Small intestine (tissue), 16 donors: ENCODE measurements at places on chromosomes 5 and 9.
A peak's percentile ranks its signal among the peaks of the same experiment; 100 is the strongest.

DNA sequence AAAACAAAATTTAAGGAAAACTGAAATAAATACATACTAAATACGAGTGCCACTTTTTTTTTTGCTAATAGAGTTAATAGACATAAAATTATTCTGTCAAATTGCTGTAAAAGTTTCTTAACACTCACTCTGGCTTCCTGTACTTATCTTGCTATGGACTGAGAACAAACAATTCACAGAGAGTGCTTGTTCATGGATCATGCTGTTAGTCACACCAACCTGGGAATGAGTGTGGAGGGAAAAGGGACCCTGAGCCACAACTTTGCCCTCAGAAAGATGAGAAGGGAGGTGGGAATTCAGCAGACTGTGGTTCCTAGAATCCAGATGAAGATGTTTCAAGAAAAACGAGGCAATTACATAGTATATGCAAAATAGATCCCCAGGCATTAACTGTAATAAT lies 246.9 kb downstream of the FBXL7 start:
- DNase-seq, result no peak

- DNase-seq, result no peak
Measured at GRCh38 chr9:78493166-78493742, 196.3 kb downstream of the PSAT1 start.

GRCh38 chr5:151101151-151101550 lies 20.3 kb upstream of the TNIP1 start:
- no peak for DNase-seq

GRCh38 chr5:4198461-4198860 lies 602.8 kb downstream of the IRX1 start:
- DNase-seq, result no peak

GRCh38 chr5:57659886-57660285 lies 177.3 kb upstream of the ACTBL2 start:
- no peak for DNase-seq

DNA sequence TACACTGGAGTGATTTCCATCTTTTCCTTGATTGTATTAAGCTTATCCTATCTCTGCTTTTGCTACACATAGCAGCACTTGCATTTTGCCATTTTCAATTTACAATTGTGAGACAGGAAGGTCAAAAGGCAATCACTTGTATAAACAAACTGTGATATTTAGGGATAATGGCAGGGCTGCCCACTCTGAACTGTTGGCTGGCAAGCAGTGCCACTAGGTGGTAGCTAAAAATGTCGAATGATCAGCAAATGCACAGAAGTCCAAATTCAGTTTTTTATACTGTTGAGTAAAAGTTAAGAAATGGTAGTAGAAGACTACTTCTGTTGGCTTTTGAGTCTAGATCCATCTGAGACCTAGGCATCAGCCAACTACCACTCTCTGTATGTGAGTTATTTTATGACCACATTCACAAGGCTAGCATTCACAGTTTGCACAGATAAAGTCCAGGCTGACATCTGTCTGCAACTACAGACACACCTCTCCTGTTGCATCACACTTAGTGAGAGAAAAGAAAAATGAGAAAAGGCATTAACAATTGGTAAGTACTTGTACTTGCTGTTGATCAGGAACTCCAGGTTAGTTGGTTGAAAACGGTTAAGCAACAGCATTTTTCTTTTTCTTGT lies 108.8 kb upstream of the ASTN2 start:
- DNase-seq, result peak; percentile 23

DNA sequence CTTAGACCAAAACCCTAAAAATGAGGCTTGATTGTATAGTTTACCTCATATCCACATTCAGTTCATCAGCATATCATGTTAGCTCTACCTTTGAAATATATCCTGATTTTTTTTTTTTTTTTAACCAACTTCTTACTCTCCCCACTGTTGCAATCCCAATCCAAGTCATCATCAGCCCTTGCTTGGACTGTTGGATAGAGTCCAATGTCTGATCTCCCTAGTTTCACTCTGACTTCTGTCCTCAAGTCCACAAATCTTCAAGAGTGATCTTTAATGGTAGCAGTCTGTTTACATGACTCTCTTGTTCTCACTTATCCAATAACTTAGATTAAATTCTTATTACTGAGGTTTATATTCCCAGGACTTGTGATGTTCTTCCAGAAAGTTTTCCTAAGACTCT lies 30.8 kb downstream of the NAA35 start:
- peak; percentile 81 for DNase-seq

GRCh38 chr9:3873818-3874217 lies 348.0 kb upstream of the RFX3 start:
- DNase-seq, result no peak

DNA sequence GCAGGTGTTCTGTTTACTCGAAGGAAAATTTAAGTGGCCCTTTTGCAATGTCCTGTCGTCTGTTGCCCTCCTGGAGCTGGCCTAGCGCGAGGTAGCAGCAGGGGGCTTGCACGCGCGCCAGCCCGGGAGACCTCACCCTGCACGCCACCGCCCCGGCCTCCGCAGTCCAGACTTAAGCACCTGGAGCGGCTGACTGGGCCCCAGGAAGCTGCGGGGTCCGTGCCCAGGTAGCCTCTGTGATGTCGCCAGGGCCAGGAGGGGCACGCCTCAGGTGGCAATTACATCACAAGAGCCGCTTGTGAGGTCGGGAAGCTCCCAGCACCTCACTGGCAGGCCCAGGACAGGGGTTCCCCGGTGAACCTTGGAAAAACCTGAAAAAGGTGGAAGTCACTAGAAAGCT lies at the start of gene SAXO1:
Gene SAXO1 (minus strand): TSS at position 195 of the 400 bp plus-strand sequence. CDS start 301 bp downstream, outside the sequence.
- no peak for DNase-seq

GRCh38 chr9:34520505-34521385 lies 2.0 kb downstream of the ENHO start:
- no peak for DNase-seq

GRCh38 chr9:123872710-123873109 lies 57.2 kb downstream of the DENND1A start:
- no peak for DNase-seq

DNA sequence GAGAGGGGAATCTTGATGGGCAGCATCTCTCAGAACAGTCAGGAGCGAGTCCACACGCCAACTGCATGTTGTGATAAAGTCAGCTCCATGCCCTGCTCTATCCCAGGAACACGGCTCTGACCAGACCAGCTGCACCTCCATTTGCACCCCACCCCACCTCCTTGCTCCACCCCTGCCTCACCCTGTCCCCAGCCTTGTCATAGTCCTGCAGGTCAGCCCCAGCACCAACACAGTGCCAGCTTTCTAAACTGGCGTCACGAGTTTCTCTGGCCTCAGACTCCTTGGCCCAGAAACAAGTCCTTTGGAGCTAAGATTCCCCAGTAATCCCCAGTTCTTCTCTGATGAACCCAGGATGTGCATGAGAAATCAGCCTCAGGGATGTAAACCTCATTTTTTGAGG lies 23.5 kb downstream of the GGTA1 start:
- no peak for DNase-seq

- no peak for DNase-seq
Measured at GRCh38 chr5:122319897-122320296, 7.9 kb downstream of the SNCAIP start.

- peak; percentile 35 for DNase-seq
Measured at GRCh38 chr9:17531642-17532254, 47.1 kb upstream of the SH3GL2 start.

DNA sequence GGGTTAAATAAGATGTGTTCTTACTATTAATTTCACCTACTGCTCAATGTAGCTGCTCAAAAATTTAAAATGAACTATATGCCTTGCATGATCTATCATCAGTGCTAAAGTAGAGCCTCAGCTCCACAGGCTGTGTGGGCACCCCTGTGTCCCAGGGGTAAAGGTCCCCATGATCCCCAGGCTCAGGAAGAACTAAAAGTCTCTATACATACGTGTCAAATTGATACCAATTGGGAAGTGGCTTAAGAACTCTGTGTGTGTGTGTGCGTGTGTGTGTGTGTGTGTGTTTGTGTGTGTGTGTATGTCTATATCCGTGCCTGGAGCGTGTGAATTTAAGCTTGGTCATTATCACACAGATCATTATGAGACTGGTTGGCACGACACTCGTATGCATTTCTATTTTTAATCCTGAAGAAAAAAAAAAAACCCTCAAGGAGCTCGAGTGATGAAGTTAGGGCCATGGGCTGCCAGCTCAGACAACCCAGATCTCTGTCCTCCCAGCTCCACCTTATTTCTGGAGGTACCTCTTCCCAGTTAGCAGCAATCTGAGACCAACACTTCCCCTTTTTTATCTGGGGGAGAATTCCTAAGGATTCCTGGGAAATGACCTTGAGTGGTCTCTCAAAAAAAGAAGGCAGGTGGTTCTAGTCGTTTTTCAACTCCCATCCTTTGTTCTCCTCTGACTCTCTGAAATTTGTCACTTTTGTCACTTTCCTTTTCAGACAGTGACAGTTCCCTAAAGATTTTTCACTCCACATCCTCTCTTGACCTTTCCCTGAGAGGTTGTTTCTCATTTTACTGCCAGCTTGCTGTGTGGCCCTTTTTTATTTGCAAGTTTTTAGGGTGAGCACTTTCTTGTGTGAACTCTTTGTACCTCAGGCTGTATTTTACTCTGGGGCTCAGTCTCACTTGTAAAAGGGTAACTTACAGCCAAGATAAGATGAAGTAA lies 45.7 kb upstream of the CTXN3 start:
- DNase-seq, result no peak

- DNase-seq, result no peak
Measured at GRCh38 chr9:123536455-123536868, 180.5 kb downstream of the CRB2 start.

GRCh38 chr5:33235824-33236223 lies 204.9 kb upstream of the TARS1 start:
- DNase-seq, result no peak

DNA sequence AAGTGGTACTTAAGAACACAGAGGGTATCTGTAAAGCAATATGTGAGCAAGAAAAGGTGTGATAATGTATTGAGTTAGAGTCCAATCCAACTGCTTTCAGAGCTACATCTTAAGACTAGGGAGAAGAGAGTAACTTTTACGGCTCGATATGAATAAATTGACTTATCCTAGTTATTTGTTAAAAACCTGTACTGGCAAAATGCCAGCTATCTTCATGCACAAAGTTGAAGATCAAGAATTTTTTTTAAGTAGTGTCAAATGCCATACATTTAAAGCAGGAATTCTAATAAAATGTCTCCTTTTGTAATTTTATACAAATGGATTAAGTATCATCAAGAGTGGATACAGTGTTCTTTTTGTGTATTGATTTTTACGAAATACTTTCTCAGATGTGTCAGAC lies 305.2 kb downstream of the KIAA0825 start:
- no peak for DNase-seq

- no peak for DNase-seq
Measured at GRCh38 chr5:154900066-154900465, 37.9 kb downstream of the GEMIN5 start.

- DNase-seq, result no peak
Measured at GRCh38 chr5:9513827-9514226, 32.0 kb downstream of the SEMA5A start.

GRCh38 chr9:98218562-98219363 lies 26.3 kb upstream of the CORO2A start:
- no peak for DNase-seq

- DNase-seq, result no peak
Measured at GRCh38 chr5:71882826-71883741, 164.0 kb downstream of the CARTPT start.

DNA sequence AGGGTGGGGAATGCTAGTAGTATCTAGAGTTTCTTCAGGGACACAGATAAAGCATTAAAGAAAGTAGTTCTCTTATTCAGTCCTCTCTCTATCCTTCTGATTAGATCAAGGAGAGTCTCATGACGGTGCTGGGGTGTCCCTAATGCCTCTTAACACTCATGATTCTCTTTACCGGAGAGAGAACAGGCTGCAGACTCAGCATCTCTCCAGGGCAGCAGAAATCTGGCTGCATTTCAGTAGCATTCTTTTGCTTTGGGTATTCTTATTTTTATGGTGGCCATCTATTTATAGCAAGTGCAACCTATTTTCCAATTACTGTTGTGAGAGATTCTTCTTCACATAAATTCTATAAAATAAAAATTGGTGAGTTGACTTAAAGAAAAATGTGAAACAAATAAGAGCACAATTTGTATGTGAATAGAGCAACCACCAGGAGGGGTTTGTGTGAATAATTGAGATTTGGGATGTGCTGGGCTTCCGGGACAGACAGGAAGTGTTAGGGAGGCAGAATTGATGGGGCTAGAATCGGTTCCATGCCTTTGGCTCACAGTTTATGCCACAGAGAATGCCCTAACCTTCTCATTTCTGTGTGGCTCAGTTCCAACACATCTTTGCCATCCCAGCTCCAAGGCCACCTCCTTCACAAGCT lies 23.8 kb upstream of the BOD1 start:
- DNase-seq, result no peak

- DNase-seq, result no peak
Measured at GRCh38 chr9:134778156-134778555, 102.5 kb upstream of the FCN2 start.

GRCh38 chr5:163574472-163575440 lies 69.3 kb downstream of the MAT2B start:
- no peak for DNase-seq

DNA sequence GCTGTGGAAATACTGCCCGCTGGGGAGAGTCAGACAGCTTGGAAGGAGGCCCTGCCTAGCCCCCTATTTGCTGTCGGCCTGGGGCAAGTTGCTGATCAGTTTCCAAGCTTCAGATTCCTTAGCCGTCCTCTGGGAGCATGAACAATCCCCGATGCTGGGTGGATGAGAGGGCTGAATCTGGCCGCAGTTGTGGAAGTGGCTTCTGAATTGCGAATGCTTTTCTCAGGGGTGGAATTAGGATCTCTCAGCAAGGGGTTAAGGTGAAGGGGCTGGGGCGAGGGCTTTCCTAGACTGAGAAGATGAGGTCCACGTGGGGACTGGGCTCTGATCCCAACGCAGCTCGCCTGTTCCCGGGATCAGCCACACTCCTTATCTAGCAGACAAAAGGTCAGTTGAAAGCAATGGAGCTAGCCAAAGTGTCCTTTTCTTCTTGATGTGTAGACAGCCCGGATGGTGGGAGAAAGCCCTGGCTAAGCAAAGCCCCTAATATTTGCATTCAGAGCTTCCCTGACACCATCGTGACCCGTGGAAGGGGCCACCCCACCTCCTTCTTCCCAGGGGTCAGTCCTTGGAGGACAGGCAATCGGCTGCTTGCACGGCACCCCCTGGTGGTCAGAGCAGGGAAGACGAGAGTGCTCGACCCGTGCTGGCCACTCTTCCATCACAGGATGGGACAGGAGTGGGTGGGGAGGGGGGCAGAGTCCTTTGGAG lies 54.9 kb downstream of the COL15A1 start:
- DNase-seq, result peak; percentile 54

- no peak for DNase-seq
Measured at GRCh38 chr5:73759771-73760170, 133.8 kb downstream of the ARHGEF28 start.

- DNase-seq, result no peak
Measured at GRCh38 chr9:137353223-137354152, 51.4 kb upstream of the NRARP start.
